ENCODE measurements at places on chromosomes 4 and X.
A peak's percentile ranks its signal among the peaks of the same experiment; 100 is the strongest.

- no peak for DNase-seq
These were observed 24.8 kb downstream of the CYTL1 start for GRCh38 chr4:4994312-4995097.

- no peak for DNase-seq
These were observed 17.8 kb downstream of the NKX6-1 start for GRCh38 chr4:84481077-84481859.

- DNase-seq = no peak
These were observed 293.4 kb upstream of the NR3C2 start for GRCh38 chr4:148735432-148736155.

GRCh38 chr4:159042097-159042605 is 60.7 kb upstream of the RAPGEF2 start:
- DNase-seq = no peak

DNA sequence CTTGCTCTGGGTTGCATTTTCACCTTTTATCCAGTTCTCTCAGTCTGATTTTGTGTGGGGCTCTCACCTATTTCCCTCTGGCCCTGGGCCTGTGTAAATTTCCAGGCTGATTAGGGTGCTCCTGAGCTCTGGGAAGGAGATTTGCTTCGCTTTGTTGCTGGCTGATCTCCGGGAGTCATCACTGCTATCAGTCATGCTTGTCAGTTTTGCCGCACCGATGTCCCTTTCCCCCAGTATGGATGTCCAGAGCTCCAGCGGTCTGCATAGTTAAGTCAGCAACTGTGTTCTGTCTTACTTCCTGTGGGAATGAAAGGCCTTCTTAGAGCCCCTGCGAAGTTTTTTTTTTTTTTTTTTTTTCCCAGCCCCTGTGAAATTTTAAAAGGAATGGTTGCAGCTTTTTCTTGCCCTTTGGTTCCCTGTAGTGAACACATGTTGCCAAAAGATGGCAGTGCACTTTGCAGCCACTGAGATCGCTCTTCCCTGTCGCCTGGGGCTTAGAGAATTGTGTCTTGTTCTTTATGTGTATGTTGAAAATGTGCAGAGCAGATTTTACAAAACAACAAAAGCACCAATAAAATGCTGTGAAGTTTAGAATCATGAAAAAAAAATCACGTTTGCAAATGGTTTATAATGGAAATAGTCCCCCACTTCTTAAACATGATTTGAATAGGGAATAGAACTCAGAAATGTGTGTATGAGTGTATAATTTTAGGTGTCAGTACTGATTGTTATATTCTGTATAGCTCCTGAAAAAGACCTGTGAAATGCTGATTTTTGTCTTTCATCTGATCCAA is 109.1 kb upstream of the SLC4A4 start:
- DNase-seq = peak; percentile 2

DNA sequence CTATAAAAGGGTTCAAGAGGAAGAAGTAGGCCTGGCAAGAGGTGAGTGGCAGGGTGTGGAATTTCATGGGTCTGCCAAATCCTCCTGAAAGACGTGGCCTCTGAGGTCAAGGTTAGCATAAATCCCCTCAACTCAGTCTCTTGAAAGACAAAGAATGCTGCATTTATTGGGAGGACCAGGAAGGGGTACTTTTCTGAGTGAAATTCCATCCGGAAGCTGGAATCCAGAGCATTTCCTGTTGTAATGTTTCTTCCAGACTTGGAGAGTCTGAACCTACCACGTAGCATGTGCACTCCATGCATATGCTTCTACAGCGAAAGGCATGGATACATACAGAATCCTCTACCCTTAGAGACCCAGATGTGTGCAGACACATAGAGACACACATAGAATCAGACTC is 13.4 kb upstream of the FGD1 start:
- no peak for DNase-seq

GRCh38 chrX:24100713-24101112 is 46.0 kb downstream of the EIF2S3 start:
- DNase-seq = no peak

DNA sequence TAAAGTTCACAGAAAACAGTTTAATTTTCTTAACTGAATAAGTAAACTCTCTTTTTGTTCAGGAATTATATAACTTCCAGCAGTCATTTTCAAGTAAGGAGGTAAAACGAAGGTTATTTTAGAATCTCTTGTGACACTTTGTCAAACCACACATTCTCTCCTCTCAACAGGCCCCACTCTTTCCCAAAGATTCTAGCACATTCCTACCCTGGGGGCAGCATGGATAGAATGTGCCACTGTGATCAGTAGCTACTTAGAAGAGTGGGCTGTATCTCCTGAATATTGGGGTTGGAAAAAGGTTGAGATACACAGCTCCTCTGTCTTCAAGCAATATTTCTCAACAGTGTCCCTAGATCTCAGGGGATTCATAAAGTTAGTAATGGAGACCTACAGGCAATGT is 157.6 kb downstream of the EMCN start:
- DNase-seq = no peak

- no peak for DNase-seq
These were observed 14.7 kb downstream of the CXCR3 start for GRCh38 chrX:71603618-71604017.

GRCh38 chr4:32697281-32697814 is 1977.2 kb downstream of the PCDH7 start:
- DNase-seq = no peak

GRCh38 chrX:20139966-20140365 is 1.7 kb downstream of the EIF1AX start:
- no peak for DNase-seq

DNA sequence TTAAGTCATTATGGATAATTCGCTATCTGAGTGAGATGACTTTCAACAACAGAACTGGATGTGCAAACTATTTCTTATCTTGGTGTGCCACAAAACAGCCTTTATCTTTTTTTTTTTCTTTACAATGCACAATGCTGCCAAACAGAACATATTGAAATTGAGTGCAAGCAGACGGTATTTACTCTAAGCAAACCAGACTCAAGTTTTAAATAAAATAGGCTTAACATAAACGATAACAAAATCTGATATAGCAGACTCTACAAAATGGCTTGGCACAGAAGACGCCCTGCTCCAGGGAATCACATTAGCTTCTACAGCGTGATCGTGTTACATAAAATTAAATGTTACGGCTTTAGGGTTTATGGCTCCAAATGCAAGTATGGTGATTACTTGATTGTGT is 9.6 kb upstream of the STK32B start:
- DNase-seq = no peak

DNA sequence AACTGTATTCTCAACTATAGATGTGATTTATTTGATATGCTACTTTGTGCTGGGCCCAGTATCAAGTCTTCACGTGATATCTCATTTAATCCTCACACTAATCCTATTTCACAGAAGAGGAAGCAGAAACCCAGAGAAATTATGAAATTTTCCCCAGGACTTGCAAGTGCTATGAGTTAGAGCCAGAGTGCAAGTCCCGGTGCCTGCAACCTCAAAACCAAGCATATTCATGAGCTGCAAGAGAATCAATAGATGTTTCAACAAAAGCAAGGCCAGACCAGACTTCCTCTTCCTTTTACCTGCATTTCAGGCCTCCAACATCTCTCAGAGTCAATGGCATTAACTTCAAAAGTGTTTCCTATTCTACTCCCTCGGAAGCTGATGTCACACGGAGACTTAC is 92.2 kb upstream of the GATB start:
- no peak for DNase-seq

DNA sequence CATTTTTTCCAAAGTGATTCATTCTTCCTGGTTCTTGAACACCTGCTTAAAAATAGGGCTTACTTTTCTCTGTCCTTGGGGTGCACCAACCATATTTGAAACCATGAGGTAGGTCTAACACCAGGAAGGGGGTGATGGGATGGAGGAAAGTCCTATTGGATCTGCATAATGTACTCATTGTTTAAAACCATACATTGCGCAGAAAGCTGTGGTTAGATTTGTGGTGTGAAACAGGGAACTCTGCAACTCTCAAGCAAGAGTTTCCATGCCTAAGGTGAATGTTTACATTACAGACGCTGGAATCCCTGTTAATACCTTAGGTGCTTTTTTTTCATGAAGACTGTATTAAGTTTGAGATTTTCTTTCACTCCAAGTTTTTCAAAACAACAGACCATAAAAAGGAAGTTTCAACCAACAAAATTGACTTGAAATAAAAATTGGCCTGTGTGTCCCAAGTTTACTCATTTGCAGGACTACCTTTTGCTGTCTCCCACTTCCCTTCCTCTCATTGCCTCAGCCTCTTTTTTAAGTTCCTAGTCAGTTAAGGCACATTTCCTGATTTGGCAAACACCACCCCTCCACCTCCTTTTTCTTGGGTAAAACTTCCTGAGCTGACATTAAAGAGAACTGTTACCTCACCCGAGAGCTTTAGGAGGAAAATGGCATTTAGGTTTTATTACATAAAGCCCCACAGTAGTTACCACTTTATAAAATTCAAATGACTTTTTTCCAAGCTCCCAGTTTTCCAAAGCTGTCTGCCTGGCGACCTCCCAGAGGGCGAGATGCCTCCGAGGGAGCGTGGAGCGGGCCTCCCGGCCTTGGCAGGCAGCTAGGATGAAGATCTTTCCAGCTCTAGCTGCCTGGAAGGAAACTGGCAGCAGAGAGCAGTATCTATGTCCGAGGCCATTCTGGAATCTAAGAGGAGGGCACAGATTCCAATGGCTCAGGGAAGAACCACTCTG is 47.9 kb upstream of the RBPJ start:
- DNase-seq = no peak

DNA sequence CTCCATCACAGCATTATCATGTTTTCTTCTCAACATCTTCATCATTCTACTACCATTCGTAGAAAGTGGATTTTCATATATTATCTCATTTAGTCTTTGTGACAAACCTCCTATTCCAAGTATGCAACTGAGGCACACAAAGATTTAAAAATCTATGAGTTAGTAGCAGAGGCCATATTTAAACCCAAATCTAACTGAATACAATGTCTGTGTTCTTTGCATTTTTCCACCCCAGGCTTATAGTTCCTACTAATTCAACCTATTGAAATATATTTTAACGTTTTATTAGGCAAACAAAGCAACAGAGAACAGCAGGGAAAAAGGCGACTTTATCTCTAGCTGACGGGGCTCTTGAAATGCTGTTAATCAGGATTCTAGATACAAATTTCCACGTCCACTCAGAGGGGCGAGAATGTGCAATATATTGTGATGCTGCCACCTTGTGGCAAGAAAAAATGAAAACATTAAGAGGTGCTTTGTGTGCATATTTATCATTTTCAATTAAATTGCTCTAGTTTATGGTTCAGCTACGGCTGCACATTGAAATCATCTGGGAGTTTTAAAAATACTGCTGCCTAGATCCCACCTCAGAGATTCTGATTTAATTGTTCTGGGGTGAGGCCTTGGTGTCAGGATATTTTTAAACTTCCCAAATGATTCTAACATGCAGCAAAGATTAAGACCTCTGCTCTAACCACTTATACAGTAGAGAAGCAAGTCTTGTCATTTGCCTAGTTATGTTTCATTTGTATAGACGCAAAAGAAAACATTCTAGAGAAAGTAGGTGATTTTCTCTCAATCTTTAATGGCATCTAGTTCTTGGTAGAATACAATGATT is 315.9 kb downstream of the MAPK10 start:
- peak; percentile 55 for DNase-seq

DNA sequence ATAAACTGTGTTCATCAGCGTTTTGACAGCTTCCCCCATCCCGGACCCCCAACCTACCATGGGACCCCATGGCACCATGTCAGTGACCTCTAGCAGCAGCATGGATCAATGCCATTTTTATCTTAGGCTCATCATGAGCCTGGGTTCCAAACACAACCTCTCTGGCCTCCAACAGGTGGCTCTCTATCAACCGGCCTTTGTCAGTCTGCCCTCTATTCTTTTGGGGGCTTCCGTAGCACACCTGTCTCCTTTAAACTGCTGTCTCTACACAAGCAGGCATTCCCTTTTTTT is 721 bp upstream of the TMEM150C start:
- peak; percentile 20 for DNase-seq

DNA sequence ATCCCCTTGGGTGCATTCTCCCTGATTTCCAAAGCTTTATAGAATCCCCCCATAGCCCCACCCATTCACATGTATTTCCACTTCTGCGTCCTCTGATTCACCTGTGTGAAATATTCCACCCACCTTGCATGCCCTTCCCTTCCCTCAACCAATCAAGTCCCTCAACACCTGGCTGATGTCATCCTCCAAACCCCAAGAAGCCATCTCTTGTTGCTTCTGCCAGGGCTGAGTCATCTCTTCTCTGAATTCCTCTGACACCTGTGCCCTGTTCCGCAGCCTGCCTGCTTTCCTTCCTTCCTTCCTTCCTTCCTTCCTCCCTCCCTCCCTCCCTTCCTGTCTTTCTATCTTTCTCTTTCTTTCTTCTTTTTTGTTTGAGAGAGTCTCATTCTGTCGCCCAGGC is 9.9 kb downstream of the CRMP1 start:
- DNase-seq = no peak

- no peak for DNase-seq
These were observed 36.8 kb downstream of the TSC22D3 start for GRCh38 chrX:107738768-107739167.

DNA sequence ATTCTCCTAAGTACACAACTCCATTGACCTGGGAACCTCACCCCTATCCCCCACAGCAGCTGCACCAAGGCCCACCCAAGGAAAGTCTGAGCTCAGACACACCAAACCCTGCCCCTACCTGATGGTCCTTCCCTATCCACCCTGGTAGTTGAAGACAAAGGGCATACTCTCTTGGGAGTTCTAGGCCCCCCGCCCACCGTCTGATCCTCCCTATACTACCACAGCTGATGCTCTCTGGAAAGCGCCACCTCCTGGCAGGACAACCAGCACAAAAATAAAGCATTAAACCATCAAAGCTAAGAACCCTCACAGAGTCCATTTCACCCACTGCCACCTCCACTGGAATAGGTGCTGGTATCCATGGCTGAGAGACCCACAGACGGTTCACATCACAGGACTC is 83.6 kb downstream of the ANAPC10 start:
- DNase-seq = no peak

DNA sequence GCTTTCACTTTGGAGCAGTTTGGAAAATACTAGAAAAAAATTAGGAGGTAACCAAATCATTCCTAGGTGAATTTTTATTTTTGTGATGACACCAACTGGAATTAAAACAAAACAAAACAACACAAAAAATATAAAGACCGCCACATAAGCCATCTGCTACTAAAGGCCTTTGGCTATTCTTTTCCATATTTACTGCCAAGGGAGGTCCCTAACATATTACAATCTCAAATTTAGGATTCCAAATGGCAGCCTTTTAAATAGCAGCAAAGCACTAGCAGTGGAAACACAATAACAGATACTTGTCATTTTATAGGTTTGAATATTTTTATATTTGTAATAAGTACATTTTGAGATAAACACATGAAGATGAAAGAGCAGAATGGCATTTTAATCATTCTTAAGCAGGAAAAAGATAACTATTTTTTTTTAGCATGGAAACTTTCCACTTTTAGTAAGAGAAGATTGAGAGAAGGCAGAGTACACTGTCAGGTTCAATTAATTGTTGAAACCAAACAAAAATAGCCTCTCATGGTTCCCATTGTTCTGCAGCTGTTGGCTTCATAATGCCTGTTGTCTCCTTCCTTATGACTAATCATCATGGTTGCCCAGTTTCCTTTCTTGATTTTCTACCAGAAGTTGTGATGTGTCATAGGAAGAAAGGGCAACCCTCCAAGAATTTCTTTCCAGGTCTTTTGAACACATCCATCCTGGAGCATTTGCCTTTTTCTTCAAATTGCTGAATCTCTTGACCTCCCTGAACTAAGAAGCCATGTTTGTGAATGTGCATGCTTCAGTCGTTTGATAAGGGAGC is 219.0 kb upstream of the EMCN start:
- no peak for DNase-seq

- no peak for DNase-seq
These were observed 9.4 kb upstream of the AP1S2 start for GRCh38 chrX:15864023-15864422.

- DNase-seq = no peak
These were observed 9.5 kb downstream of the GNRHR start for GRCh38 chr4:67744561-67745283.
